ENCODE measurements at places on chromosomes 1 and 21. TPM values are rescaled to one million over a fixed set of nuclear protein-coding genes. Genes with fewer than 3 reads are reported as not detected.
A peak's percentile ranks its signal among the peaks of the same experiment; 100 is the strongest.

The IL20 gene
- not detected for total RNA-seq

- no peak for DNase-seq
These were observed 278.5 kb downstream of the KCNH1 start for GRCh38 chr1:210855440-210855839.

The ZBTB8B gene
- 0.15 TPM for total RNA-seq

DNA sequence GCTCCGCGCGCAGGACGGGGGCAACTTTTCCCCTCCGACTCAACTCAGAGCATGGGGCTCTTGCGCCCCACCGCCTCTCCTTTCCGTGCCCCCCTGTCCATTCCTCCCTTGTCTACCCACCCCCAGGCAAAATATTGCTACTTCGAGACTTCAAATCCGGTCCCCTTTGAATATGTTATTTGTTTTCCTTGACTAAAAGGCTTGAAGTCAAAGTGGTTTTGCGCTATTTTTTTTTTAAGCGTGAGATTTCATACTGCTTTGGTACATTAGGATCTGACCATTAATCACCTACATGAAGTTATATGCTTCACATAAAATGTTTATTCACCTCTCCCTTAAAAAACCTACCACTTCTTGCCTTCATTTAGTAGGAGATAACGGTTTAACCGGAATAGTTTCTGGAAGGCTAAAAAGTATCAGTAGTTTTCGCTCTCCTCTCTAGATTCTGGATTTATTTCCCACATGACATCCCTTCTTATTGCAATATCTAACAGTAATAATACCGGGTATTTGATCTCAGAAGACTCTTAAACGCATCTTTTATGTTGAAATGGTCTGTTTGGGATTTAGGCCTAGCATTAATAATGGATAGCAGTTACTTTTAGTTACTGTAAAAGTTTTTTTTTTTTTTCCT, 1.6 kb downstream of the NFIA start:
- DNase-seq: no peak

The FMO2 gene
- 79.5 TPM for total RNA-seq

GRCh38 chr21:16085421-16085820, 355.6 kb downstream of the USP25 start:
- DNase-seq: no peak

DNA sequence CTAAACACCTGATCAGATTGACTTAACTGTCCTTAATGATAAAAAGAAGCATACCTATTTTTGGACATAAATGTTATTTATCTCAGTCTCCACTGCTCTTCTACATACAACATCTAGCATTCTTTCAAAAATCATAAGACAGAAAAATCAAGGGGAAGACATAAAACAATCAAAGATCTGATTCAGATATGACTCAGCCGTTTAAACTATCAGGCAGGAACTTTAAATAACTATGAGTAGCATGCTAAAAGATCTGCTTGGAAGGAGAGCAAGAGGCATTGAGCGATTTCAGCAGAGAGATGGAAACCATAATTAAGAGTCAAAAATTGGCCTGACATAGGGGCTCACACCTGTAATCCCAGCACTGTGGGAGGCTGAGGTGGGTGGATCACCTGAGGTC, 27.2 kb upstream of the SLC22A15 start:
- no peak for DNase-seq

The LAMB3 gene
- 23.9 TPM for total RNA-seq

GRCh38 chr1:230994860-230995259, 16.0 kb downstream of the ARV1 start:
- DNase-seq: no peak

GRCh38 chr1:11740258-11741192, 4.6 kb downstream of the AGTRAP start:
- DNase-seq: no peak

DNA sequence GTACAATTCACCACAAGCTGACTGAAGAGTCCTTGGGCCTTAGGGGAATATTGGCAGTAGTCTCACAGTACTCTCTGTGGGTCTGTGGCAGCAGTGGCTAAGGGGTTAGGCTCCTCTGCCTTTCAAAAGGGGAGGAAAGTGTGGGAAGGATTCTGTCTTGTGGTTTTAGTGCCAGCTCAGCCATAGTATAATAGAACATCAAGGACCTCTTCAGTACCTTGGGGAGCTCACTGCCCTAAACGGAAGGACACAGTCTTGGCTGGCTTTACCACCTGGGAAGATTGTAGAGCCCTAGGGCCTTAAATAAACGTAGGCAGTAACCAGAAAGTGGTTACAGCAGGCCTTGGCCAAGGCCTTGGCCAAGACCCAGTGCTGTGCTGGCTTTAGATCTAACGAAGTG, 265.7 kb downstream of the COL11A1 start:
- no peak for DNase-seq

DNA sequence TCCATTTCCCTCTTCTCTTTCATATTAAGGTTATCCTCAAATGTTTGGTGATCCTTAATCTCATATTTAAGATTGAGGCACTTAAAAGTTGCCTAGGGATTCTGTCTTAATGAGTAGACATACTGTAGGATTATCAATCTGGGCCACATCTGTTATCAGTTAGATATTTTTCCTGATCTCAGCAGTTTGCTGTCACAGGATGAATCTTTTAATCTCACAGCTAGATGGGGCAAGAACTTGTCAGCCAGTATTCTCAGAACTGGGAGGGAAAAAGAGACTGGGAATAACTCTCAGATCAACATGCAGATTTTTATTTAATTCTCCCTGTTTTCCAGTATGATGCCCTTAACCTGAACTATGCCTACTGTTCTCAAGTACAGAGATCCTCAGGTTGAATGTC, 14.0 kb downstream of the ZNF644 start:
- no peak for DNase-seq

DNA sequence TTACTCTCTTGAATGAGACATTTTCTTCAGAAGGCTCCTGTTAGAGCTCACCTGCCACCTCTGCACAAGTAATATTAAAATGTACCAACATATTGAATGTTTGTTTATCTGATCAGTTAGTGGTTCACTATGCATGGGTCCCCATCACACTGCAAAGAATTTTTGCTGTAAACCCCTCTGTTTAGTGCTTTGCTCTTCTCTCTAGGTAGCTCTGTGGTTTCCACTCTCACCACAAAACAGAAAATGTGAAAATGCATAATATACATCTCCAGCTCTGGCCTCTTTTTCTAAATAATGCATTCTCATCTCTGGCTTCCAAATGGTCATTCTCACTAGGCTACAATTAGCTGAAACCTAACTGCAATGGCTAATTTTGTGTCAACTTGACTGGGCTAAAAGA, 176.7 kb downstream of the TRIM33 start:
- no peak for DNase-seq

The MYBPH gene
- 0.66 TPM for total RNA-seq

DNA sequence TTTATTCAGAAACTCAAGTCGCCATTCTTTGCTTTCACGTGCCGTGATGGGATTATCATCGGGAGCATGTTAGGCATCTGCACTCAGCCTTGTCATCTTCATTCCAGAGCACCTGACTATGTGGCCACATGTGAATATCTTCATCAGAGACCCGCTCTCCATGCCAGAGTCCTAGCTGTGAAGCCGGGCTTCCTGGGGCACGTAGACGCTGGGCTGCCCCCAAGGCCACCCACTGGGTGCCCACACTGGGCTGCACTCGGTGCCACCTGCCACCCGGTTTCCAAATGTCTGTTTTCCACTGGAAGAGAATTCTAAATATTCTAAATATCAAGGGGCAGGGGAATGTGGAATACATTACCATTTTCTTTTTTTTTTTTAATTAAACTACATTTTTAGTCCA, 43.8 kb downstream of the SLC37A1 start:
- peak; percentile 19 for DNase-seq

- DNase-seq: no peak
These were observed 20.8 kb upstream of the RLF start for GRCh38 chr1:40140211-40140973.

The SLC27A3 gene
- total RNA-seq: 31.5 TPM

GRCh38 chr1:12287869-12288268, 58.0 kb downstream of the VPS13D start:
- DNase-seq: no peak

DNA sequence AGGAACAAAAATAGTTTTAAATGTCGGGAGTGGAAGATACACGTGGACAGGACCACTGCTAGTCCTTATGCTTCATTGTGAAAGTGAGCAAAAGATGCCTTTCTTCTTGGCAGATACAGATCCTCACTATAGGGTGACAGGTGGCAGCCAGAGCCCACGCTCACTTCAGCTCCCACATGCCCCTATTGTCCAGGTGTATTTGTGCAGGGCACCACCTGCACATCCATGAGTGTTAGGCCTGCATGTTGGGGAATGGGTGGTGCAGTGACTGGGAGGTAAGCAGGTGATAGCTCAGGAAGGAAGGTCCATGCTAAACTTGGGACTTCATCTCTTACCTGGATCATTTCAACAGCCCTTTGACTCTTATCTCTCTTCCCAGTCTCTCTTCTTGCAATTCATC, 27.4 kb downstream of the SLC5A9 start:
- DNase-seq: no peak
